ENCODE measurements at places on chromosomes 6 and 20.

DNA sequence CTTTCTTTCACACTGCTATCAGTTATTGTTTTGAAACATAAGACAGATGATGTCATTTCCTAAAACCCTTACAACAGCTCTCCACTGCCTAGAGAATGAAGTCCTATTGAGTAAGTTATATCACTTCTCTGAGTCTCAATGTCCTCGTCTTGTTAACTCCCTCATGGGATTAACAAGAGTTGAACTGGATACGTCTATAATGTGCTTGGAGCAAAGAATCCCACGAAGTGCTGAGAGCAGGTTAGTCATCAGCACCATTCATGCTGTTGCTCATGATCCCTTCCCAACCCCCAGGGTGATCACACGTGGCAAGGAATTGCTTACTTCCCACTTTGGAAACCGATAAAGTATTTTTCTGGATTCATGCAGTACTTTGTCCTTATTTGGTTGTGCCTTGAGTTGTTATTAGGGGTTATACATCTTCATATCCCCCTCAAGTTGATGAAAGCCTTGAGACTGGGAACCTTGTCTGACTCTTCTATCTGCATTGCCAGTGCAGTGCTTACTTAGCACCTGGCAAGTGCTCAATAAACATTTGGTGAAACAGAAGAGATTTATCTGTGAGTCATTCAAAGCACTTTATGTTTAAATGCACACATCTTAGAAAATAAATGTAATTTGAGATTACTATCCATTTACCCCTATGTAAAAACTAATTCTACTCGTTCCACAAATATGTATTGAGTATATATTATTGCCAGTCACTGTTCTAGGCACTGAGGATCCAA, 487.5 kb downstream of the EPM2A start:
- peak; percentile 97 for DNase-seq

- no peak for DNase-seq
These were observed 1.5 kb downstream of the FAM135A start for GRCh38 chr6:70414813-70415212.

DNA sequence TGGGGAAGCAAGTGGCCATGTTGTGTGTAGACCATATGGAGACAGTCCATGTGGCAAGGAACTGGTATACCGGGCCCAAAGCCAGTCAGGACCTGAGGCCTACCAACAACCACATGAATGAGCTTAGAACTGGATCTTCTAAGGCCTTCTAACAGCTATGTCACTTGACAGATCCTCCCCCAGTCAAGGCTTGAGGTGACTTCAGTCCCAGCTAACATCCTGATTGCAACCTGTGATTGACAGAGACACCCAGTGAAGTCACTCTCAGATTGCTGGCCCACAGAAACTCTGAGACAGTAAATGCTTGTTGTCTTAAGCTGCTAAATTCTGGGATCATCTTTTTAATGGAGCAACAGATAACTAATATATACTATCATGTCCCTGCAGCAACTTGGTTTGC, 32.9 kb downstream of the AHI1 start:
- no peak for DNase-seq

GRCh38 chr6:135331002-135331401, 149.9 kb downstream of the MYB start:
- DNase-seq = peak; percentile 64

- DNase-seq = no peak
These were observed 5.7 kb downstream of the HELZ2 start for GRCh38 chr20:63568170-63568981.

- no peak for DNase-seq
These were observed 26.2 kb downstream of the CDYL start for GRCh38 chr6:4802312-4802935.

- DNase-seq = peak; percentile 85
These were observed 172.1 kb downstream of the MTFR2 start for GRCh38 chr6:136077834-136078576.

DNA sequence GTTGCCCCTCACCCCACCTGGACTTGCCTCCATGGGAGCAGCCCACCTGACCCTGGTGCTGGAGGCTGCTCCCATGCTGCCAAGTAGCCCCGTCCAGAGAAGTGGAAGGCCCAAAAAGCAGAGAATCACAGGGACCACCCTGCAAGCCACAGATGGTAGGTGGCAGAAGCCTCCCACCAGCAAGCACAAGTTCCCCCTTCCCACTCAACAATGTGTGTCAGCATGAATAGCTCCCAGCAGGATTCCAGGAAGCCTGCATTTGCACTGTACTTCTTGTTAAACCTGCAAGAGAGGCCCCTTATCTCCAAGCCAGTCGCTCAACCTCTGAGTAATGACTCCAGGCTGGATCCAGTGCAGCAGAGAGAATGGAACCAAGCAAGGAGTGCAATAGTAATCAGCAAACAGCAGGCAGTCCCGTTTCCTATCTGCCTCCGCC, 180.8 kb upstream of the CST7 start:
- peak; percentile 29 for DNase-seq

GRCh38 chr6:151690768-151691562, 116.5 kb upstream of the ESR1 start:
- no peak for DNase-seq

- no peak for DNase-seq
These were observed 65.5 kb downstream of the NRN1 start for GRCh38 chr6:5941188-5941587.

- peak; percentile 27 for DNase-seq
These were observed 19.6 kb downstream of the RTN4IP1 start for GRCh38 chr6:106609699-106610098.

GRCh38 chr6:82397962-82398692, 34.5 kb downstream of the TPBG start:
- DNase-seq = peak; percentile 89

DNA sequence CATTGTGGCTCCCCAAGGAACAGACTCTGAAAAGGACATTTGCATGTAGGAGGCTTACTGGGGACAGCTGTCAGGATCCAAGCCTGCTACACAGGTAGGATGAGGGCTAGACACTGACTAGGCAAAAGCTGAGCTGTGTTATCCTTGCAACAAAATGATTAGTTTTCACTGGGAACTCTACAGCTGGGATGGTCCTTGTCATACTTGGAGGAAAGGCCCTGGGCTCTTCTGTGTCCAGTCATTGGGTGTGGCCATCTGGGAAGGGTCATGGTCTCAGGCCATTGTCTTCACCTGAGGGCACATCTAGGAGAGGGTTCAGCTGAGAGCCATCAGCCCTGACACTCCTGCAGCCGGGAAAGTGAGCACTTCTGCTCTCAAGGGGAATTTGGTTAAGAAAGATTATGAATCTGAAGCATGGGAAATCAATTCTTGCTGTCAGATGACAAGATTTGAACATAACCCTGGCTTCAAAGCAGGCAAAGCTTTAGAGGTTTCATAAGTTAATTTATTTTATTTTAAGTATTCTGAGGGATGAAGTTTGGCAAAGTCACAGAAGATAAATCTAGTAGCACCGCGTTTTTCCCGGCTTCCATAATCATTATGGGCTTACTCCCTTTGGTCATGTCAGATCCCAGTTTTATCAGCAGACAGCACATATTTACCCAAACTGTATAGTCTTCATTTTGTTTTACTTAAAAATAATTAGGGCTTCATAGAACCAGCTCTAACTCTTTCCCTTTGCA, 78.4 kb upstream of the SLC22A23 start:
- no peak for DNase-seq

DNA sequence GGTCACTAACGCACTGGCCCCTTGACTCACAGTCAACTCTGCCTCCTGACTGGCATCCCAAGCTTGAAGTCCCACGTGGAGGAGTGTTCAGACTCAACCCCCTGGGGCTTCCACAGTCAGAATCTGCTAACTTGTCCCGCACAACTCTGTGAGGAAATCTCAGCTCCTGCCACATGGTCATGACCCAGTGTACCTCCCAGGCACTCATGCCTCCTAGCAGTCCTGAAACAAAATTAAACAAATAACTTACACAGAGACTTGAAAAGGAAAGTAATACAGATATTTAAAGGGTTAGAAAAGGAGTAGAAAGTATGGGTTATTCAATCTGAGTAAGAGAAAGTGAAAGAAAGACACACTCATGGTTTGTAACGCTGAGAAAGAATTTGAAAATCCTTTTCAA, 134.9 kb downstream of the GMDS start:
- DNase-seq = peak; percentile 67

DNA sequence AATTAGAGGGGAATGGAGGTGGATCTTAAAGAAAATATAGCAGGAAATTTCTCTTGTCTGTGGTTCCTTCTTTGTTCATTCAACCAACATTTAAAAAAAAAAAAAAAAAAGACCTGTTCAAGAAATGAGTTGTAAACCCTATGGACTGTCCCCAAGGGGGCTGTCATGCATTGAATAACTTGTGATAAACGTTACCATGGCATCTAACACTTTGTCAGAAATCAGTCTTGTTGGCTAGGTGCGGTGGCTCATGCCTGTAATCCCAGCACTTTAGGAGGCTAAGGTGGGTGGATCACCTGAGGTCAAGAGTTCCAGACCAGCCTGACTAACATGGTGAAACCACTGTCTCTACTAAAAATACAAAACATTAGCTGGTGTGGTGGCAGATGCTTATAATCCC, 381.7 kb downstream of the BCKDHB start:
- DNase-seq = no peak

GRCh38 chr6:54778731-54779130, 67.8 kb upstream of the FAM83B start:
- no peak for DNase-seq

DNA sequence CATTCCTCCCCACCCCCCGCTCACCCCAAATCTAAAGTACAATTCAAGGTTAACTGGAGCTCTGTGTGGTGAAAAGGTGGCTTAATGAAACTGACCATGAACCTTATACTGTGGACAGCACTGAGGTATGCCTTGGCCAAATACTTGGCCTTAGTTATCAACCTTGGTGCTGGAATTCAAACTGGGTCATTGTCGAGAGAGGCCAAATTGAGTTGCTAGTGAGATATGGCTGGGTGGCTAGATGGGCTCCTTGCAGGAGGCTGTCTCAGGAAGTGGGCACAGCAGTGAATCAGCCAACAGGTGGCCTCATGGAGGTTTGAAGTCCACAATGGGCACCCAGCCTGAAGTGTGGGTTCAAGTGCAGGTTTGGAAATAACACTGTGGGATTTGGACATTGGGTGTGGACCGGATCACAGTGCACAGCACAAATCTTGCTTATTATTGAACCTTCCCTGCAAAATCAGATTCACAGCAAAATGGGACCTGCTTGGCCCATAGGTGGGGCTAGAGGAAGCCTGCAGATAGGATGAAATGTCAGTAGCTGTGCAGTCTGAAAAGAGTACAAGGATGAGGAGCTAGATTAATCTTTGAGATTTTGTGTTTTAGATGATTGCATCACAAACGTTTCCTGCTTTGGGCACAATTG, 5.6 kb upstream of the BTBD3 start:
- peak; percentile 55 for DNase-seq

- no peak for DNase-seq
These were observed 22.7 kb upstream of the TGM6 start for GRCh38 chr20:2358006-2358405.

GRCh38 chr20:45311589-45312211, 3.6 kb upstream of the MATN4 start:
- peak; percentile 48 for DNase-seq

- DNase-seq = no peak
These were observed 59.2 kb upstream of the SLC32A1 start for GRCh38 chr20:38665094-38665493.

Measured in iris pigment epithelial cell (primary cell).